ENCODE measurements at places on chromosomes 4 and X.

GRCh38 chrX:126770179-126770578 lies 49.4 kb upstream of the PRR32 start:
- peak; percentile 23 for DNase-seq

- no peak for DNase-seq
These were observed 893.8 kb upstream of the INTU start for GRCh38 chr4:126738926-126739325.

- no peak for DNase-seq
These were observed 53.0 kb downstream of the APBB2 start for GRCh38 chr4:41161355-41161754.

- no peak for DNase-seq
These were observed 15.7 kb downstream of the SUPT20HL2 start for GRCh38 chrX:24298191-24298590.

GRCh38 chr4:53644607-53645006 lies 53.3 kb upstream of the LNX1 start:
- DNase-seq = peak; percentile 83

GRCh38 chrX:10121787-10122186 lies 35.0 kb upstream of the CLCN4 start:
- DNase-seq = no peak

DNA sequence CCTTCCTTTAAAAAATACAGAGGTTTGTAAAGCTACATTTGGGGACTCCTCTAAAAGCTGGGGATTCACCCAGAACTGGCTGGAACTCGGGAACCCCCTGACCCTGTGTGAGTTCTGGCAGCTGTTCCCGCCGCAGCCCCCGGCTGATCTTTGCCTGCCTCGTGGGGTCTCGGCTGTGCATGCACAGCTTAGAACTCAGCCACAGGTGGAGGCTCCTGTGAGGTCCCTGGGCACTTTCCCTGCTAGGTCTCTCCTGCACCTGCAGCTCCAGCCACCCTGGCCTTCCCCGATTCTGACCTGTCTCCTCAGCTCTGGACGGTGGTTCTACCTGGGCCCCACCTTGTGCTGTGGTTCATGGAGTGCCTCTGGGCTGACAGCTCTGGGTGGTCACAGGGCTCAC lies 48.6 kb upstream of the HGFAC start:
- DNase-seq = no peak

GRCh38 chr4:131006388-131006787 lies 1910.4 kb downstream of the C4orf33 start:
- DNase-seq = no peak

- DNase-seq = no peak
These were observed 178.5 kb downstream of the CBR4 start for GRCh38 chr4:168831585-168831918.

All from DMS153 (cell line).